ENCODE measurements at places on chromosomes 16 and 17. TPM values are rescaled to one million over a fixed set of nuclear protein-coding genes. Genes with fewer than 3 reads are reported as not detected.

BOLA2B gene
- 228 TPM for total RNA-seq

DNA sequence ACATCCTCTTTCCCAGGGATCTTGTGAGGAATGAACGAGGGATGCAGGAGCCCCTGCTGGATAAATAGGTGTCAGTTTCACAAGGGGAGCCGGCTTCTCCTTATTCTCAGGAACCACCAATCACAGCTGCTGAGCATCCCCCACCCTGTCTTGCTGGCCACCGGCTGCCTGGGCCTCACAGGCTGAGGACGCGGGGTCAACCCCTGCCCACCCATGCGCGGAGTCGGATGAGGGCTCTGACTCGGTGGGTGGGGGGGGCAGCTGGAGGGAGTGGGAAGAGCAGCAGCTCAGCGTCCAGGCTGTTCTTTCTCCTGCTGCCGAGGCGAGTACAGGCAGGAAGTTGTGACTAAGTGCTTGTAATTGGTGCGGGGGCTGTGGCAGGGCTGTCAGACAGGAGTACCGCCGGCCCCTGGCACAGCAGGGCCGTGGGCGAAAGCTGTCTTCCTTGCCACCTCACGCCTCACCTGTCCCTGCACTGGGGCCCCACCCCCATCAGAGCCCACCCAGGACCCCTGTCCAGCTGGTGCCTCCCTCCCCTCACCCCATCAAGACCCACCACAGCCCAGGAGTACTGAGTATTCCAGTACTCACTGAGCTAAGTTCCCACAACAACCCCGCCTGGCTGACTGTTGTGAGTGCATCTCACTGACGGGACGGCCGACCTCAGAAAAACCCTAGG is 11.0 kb upstream of the DPEP1 start:
- H3K4me3 ChIP-seq, result no peak overlapping the region
- DNase-seq, result no peak
- no peaks in the 10 kb centered on the region for H3K27me3 ChIP-seq
- no peaks in the 10 kb centered on the region for H3K36me3 ChIP-seq

DNA sequence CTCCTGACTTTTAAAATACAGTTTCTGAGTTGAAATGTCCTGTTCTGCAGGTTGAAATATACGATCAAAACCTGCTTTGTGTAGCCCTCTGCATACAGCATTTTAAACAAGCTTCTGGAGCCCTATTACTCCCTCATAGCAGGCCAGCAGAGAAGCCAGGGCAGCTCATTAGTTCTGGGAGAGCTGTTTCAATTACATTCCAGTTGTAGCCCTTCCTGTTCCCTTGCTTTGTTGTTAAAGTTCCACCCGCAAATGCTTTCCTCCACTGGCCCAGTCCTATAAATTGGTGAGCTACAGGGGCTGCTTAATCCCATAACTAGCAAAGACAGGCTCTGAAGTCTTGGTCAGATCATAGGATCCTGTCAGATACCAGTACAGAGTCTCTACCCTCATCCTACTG is 162.5 kb downstream of the SLC39A11 start:
- no peak overlapping the region for H3K4me3 ChIP-seq
- no peak for DNase-seq
- no peaks in the 10 kb centered on the region for H3K36me3 ChIP-seq

PRPSAP2 gene
- total RNA-seq, result 7.9 TPM

DNA sequence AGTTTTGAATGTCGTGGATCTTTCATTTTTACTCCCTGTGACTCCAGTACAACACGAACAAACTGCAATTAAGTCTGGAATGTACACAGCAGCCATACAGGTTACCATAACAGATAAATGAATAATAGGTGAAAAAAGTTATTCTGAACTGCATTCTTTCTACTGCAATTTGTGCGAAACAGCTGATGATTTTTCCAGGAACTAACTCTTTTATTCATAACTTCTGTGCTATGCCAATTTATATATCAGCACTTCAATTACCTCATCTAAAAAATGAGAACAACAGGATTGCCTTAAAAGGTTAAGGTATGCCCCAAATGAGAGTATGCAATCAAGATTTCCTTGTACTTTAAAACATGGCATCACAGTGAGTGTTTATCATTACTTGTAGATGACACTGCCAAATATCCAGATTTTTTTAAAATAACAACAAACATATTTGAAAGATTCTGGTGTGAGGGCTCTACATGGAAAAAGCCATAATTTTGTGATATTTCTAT is 238.9 kb downstream of the CDH8 start:
- H3K4me3 ChIP-seq, result no peak overlapping the region
- no peak for DNase-seq
- H3K27ac ChIP-seq, result no peak overlapping the region
- H3K4me1 ChIP-seq, result no peaks in the 10 kb centered on the region
- H3K27me3 ChIP-seq, result no peaks in the 10 kb centered on the region
- no peaks in the 10 kb centered on the region for H3K36me3 ChIP-seq

DNA sequence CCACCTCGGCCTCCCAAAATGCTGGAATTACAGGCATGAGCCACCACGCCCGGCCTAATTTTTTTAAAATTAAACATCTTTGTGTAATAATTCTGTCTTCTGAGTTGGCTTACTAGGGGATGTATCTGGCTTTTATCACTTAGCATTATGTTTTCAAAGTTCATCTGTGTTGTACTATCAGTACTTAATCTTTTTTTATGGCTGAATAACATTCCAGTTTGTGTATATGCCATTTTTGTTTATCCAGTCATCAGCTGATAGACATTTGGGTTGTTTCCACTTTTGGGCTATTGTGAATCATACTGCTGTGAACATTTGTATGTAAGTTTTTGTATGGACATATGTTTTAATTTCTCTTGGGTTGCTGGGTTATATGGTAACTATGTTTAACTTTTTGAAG is 69.0 kb downstream of the CHD9 start:
- H3K4me3 ChIP-seq, result no peak overlapping the region
- no peaks in the 10 kb centered on the region for H3K27me3 ChIP-seq
- H3K36me3 ChIP-seq, result no peaks in the 10 kb centered on the region
- no peak for DNase-seq

GRCh38 chr17:31907342-31907962 is 5.9 kb upstream of the UTP6 start:
- H3K4me1 ChIP-seq, result no peaks in the 10 kb centered on the region
- no peak overlapping the region for H3K27ac ChIP-seq
- DNase-seq, result no peak
- no peak overlapping the region for H3K4me3 ChIP-seq
- H3K36me3 ChIP-seq, result no peaks in the 10 kb centered on the region

DHRS7C gene
- 44.6 TPM for total RNA-seq

TMEM204 gene
- total RNA-seq, result 14.7 TPM

NEUROD2 gene
- total RNA-seq, result not detected

Measured in gastrocnemius medialis (tissue), 4 donors.